ENCODE measurements at places on chromosomes 11 and 22.

DNA sequence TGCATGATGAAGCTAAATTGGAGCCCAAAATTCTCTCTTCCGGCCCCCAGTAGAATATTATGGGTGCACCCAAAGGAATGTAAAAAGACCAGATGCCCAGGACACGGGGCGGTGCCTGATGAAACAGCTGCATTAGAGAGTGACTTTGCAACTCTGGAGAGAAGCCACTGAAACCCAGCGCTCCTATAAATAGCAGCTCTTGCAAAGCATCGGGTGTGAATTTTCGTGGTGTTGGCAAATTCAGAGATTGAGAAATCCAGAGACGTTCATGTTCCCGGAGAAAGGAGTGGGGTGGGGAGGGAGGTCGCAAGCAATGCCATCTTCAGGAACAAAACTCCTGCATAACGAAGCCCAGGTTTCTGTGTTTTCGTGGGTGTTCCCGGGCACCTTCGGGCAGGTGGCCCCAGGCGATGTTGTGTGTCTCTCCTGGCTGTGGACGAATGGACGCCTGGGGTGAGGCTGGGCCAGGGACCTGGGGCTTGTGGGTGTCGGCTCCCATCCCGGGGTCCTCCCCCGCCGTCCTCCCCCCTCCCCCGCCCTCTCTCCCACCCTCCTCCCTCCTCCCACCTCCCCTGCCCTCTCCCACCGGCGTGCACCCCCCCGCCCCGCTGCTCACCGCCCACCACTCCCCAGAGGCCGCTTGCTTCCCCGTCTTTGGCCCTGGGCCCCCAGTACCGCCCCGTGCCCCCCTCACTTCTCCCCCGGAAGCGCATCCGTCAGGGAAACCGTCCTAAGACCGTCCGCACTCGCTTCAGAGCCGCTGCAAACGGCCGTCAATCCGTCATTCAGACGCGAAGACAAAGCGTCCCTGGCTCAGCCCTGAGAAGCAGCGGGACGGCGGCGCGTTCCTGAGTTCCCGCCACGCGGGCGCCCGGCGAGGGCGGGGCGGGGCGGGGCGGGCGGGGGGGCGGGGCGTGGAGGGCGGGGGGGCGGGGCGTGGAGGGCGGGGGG, 26.7 kb upstream of the TOLLIP start:
- peak; percentile 94 for DNase-seq

DNA sequence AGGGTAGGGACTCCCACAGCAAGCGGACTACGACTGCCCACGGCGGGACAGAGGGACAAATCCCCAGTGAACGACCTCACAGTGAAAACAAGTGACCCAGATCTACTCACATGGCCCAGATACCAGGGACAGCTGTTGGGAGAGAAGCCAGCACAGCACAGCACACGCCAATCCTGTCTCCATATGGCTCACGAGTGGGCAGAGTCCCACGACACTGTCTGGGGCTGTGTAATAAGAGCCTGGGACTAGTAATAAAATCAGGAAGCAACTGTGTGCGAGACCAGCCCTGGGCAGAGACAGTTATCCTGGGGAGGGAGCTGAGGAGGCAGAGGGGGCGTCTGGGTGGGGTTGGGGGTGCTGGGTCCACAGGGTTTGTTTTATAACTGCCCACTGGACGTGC, 385.0 kb downstream of the CTTN start:
- DNase-seq = peak; percentile 2

DNA sequence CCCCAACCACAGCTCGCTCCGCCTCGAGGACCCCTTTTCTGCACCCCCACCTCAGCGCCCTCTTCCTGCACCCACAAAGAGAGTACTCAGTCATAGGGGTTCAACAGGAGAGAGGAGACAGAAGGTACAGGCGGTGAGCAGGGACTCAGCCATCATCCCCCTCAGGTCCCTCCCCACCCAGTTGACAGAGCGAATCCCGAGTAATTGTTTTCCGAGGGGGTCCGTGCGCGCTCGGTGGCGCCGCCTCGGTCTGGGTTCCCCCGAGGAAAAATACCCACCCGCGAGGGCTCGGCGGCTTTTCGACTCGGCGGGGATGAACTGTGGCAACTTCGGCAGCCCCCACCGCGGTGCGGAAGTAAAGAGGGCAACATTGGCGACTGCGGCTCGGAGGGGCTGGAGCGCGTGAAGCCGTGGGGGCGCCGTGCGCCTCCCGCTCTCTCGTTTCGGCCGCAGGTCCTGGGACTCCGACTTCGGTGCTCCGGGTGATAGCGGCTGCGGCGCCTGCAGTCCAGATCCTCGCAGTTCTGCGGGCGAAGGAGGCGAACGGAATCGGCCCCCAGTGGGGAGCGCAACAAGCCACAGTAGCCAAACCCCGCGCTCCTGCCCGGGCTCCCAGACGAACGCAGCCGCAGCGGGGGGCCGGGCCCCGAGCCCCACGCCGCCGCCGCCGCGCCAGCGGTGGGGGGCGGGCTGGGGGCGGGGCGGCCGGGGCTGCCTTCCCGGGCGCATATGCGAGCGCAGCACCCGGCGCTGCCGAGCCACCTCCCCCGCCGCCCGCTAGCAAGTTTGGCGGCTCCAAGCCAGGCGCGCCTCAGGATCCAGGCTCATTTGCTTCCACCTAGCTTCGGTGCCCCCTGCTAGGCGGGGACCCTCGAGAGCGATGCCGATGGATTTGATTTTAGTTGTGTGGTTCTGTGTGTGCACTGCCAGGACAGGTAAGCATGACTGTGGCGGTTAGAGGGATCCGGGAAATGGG, at the start of gene NELL1:
TSS of gene NELL1 (plus strand) at position 743 of the 976 bp plus-strand sequence.
- no peak for DNase-seq

GRCh38 chr11:21566521-21567117, 626.3 kb upstream of the ANO5 start:
- DNase-seq = no peak

DNA sequence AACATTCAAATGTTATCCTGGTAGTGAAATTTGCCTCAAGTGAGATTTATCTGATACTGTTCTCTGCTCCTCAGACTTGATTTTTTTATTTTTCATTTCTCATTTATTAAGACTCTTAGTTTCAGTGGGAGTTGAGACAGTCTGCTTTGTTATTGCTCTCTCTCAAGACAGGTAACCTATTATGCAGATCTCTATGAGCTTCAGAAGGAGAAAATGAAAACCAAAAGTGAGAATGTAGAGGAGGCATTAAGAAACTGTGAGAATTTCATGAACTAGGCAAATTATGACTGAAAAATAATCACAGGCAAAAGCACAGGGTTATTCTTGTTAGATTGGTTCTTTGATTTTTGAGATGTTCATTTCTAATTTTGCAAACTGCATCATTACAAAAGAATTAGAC, 290.0 kb upstream of the CHORDC1 start:
- no peak for DNase-seq

GRCh38 chr11:79265756-79266322, 175.0 kb downstream of the TENM4 start:
- peak; percentile 47 for DNase-seq

DNA sequence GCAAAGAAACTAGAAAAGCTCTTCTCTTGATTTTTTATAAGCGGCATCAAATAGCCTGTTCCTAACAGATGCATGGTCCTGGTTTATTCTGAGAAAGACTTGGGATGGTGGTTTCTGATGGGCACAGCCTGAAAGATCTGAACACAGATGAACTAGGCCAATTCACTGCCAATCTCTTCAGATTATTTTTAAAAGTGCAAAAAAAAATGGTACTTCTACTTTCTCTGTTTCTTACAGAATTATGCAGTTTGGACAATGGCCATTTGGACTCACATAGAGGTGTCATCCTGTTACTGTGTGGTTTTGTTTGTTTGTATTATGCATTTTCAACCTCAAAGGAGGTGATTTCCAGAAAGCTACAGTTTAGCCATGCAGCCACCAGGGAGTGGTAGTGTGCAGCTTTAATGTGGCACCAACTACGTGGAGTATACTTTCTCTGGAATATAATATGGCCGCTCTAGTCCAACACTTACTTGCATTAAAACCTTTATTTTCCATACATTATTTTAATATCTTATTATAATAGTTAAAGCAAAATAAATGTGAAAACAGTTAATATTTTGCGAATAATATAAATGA, 469.8 kb upstream of the KIRREL3 start:
- DNase-seq = no peak

- DNase-seq = no peak
Observed at GRCh38 chr11:9604134-9604533, 30.7 kb downstream of the WEE1 start.

DNA sequence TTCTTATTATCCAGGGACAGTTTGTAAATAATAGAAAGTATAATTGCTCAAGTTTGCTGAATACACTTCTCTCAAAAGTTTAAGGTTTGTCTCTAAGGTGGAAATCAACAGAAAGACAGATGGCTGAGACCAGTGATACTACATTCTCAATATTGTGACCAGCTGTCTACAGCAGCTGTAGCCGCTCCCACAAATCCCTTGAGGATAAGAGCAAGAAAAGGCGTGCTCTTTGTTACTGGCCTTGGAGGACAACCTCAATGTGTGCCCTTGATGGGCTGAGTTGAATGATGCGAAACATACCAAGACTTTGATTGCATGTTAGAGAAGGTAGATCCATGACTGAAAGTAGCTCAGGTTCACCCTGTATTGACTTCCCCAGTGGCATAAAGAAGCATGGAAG, 6.1 kb downstream of the OR6M1 start:
- no peak for DNase-seq

GRCh38 chr11:60757231-60757800, 649 bp downstream of the MS4A15 start:
- DNase-seq = no peak

- no peak for DNase-seq
Observed at GRCh38 chr22:26281941-26282340, 112.7 kb downstream of the SEZ6L start.

- no peak for DNase-seq
Observed at GRCh38 chr11:100467821-100468508, 219.1 kb upstream of the ARHGAP42 start.

- DNase-seq = no peak
Observed at GRCh38 chr11:57586711-57587245, 10.7 kb upstream of the SERPING1 start.
